Activated naive CD8-positive, alpha-beta T cell treated with anti-CD3 and anti-CD28 coated beads, Interleukin-2, amount 10 ng/mL, durations not matched to agents 7 days and 5 days (primary cell): ENCODE measurements at places on chromosomes 3 and 15.
A peak's percentile ranks its signal among the peaks of the same experiment; 100 is the strongest.

- DNase-seq = peak; percentile 74
Measured at GRCh38 chr3:13420831-13421765, 976 bp upstream of the NUP210 start.

- peak; percentile 41 for DNase-seq
Measured at GRCh38 chr3:124995460-124995994, 60.3 kb downstream of the HEG1 start.

DNA sequence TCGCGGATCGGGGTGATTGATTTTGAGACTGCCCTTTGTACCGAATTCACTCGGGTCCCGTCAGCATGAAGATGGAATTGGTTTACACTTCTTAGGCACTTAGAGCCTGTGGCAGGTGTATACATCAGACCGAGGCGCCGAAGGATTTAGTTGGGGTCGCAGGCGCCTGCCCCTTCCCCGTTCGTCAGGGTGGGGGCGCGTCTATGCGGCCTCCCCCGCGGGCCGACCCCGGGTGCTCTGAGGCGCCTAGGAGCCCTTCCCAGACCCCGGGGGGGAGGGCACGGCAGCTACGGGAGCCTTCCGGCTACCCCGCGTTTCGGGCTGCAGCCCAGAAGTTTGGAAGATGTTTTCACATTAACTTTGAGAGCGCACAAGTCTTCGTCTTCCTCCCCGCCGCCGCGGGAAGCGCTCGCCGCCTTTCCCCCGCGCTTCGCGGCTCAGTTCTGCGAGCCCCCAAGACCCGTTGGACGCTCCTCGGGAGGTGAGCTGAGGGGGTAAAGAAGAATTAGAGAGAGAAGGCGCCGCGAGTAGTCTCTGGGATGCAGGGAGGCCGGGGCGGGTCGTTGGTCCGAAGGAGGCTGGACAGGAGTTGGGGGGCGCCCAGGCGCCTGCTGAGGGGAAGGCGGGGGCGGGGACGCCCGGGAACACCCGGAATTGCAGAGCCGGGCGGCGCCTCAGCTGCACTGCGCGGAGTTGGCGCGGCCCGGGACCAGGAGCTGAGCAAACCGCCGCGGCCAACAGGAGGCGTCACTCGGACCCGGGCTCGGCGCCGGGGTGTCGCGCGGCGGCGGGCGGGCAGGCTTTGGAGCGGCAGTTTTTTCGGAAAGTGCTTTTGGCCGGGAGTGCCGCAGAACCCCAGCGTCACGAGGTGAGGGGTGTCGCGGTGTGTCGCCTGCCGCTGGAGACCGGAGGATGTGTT lies 780 bp downstream of the TIPARP start:
- DNase-seq = peak; percentile 73

- DNase-seq = no peak
Measured at GRCh38 chr15:48384616-48385015, 53.4 kb downstream of the DUT start.

GRCh38 chr3:154758109-154758868 lies 321.8 kb upstream of the MME start:
- no peak for DNase-seq

GRCh38 chr3:33636125-33636850 lies 81.8 kb downstream of the CLASP2 start:
- DNase-seq = no peak

DNA sequence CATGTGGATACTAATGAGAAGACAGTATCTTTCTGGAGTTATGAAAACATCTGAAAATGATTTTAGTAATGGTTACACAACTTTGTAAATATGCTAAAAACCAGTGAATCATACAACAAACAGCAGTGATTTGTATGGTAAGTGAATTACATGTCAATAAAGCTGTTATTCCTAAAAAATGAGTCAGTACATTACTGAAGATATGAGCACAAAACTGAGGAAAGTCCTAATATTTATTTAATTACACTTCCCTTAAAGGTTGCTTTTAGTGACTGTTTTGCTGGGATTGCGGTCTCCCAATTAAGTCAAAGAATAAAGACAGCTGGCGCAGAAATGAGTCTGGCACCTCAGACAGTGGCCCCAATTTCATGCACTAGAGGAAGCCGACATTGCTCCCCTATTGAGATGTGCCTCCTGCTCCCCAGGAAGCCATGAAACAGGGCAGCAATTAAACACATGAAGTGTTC lies 50.9 kb upstream of the FSIP1 start:
- DNase-seq = no peak

- DNase-seq = no peak
Measured at GRCh38 chr3:20305647-20306046, 119.6 kb upstream of the SGO1 start.

DNA sequence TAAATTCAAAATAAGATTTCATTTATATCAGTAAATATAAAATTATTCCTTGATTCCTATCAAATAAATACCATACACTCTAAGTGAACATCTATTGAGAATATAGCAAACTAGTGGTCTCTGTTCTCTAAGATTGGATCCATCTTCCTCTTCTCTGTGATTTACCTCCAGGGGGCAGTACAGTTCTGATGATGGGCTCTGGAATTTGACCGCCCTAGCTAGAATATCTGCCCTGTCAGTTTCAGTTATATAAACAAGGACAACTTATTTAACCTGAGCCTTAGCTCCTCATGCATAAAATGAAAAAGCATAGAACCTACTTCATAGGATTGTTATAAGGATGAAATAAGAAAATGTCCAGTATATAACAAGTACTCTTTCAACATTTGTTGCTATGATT lies 171.1 kb upstream of the CCDC54 start:
- no peak for DNase-seq

DNA sequence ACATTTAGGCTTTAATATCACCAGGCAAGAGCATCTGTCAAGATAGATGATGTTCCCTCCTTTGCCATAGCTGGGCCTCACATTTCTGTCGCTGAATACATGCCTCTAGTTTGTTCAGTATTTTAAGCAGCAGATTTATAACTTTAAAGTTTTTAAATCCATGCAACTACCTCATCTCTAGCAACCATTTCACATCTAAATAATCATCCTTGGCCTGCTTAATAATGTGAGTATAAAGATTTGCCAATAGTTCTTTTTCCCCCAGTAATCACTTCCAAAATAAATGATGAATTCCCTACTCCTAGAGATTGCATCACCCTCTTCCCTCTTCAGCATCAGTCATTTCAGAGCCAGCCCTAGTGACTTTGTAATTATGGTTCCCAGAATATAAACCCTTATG lies 36.2 kb upstream of the FILIP1L start:
- no peak for DNase-seq

- no peak for DNase-seq
Measured at GRCh38 chr3:131193641-131194238, 167.1 kb downstream of the NEK11 start.

DNA sequence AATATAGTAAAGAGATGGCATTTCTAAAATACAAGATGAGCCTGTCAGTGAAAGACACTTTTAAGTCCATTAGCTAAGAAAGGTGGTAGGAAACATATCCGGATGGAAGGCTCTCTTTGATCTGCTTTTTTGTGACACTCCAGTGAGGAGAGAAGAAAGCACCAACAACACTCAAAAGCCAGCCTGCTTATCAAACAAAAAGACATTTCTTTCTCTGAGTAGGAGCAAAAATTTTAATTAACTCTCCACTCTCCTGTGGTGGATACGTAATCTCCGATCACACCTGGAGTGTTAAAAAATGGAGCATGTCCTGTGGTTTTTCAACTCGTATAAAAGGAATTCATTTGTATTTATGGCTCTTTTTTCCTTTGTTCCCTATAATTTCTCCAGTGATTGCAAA lies 65.3 kb downstream of the OXNAD1 start:
- DNase-seq = no peak

GRCh38 chr3:188351648-188352047 lies 197.7 kb downstream of the LPP start:
- DNase-seq = no peak
